Activated CD4-positive, alpha-beta T cell treated with anti-CD3 and anti-CD28 coated beads for 4 hours (primary cell): ENCODE measurements at places on chromosomes 2 and 18.

DNA sequence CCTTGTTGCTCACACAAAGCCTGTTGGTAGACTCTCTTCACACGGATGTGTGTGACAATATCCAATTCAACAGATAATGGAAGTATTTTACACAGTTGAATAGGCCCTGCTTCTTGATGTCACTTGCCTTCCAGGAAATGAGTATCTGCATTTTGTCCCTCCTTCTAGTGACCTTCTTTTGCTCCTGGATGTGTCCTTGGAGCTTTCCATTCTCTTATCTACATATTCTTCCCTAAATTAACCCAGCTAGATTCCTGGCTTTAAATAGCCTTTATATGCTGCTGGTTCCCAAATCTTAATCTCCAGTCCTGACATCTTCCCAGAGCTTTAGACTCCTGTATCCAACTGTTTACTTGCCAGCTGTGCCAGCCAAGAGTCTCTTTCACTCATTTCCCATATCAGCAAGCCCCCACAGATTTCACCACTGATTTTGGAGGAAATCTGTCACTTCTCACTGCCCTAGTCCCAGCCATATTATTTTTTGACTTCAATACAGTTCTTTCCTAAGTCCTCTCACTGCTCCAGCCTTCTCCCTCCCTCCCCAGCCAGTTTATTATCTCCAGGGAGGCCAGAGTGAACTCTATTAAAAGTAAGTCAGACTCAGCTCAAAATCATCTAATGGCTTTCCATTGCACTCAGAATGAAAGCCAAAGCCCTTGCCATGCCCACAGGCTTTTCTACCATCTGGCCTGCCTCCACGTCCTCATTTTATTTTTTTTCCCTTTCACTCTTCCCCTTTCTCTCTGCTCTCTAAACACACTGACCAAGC, 170.0 kb downstream of the PDE11A start:
- no peak for DNase-seq

DNA sequence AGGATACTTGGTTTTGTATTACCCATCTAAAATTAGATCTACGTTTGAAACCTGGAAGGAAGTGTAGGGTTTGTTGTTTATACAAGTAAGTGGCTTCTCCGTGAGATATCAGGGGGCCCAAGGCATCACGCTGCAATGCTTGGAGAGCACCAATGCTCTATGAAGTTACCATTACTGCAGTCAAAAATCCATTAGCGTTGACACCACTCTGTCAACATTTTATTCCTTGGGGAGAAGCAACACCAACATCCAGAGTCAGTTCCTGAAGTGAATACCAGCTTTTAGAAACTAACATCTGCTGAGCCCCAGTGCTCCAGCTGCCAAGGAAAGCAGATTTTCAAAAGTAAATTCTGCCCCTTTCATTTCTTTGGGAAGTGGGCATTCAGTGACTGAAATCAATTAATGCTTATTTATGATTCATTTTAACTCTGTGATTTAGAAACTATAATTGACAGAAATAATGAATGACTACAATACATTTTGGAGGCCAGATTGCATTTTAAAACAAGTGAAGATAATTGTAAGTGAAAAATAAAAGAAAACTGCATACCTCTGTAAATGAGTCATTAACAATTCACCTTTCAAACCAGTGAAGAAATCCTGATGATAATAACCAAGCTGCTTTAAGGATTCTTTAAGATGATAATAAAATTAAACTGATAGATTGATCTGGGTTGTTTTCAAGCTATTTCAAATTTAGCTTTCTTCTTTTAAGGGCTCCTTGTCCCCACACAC, 30.5 kb downstream of the LRP1B start:
- DNase-seq, result no peak

DNA sequence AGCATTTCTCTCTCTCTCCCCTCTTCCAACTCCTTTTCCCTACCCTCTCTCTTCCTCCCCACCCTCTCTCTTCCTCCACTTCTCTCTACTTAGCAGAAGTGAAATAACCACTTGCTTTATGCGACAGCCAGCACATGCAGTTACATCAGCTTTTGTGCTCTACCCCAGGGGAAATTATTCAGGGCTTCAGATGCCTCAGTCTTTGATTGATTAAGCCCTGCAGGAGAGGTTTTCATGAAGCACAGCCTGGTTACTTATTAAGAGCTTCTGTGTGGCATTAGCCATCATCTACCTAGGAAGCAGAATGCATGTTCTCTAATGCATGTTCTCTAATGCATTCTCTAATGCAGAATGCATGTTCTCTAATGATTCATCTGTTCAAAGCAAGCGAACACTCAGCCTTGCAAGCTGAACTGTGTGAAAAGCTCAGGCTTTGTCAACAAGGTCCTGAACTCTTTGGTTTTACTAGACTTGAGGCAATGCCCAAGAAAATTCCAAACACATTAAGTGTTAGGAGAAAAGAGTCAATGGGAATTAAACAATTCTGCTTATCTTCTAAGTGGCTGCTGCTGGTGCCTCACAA, 56.1 kb downstream of the LHCGR start:
- no peak for DNase-seq

DNA sequence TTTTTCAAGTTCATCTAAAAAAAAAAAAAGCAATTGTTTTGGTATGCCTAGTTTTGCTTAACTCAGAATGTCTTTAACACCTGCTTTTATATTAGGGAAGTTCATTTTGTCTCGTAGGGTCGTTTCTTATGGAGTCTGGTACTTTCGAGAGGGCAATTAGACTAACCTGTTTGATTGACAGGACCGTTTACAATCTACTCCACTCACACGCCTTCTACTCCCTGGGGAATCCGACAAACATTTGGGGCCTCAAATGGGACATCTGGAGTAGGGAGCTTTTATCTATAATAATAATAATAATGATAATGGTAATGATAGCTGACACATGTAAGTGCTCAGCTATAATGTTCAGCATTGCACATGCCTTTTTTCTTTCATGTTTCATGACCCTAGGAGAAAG, 261.6 kb upstream of the RASGRP3 start:
- DNase-seq, result no peak

- no peak for DNase-seq
These were observed 91.8 kb upstream of the SKOR2 start for GRCh38 chr18:47343291-47343690.

GRCh38 chr2:120406566-120406965, 60.6 kb downstream of the INHBB start:
- DNase-seq, result no peak

GRCh38 chr2:223041527-223042109, 10.4 kb upstream of the KCNE4 start:
- no peak for DNase-seq

DNA sequence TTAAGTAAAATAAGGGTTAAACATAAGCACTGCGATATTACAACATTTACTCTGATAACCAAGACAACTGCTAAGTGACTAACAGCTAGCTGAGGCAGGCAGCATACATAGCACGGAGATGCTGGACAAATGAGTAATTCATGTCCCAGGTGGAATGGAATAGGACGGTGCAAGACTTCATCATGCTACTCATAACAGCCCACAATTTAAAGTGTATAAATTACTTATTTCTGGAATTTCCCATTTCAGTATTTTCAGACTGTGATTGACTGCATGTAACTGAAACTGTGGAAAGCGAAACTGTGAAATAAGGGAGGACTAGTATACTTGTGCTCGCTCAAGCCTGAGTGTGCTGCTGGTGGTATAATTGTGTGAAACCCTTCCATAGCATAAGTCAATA, 12.9 kb downstream of the IER3IP1 start:
- DNase-seq, result no peak

GRCh38 chr2:220275454-220275853, 648.0 kb downstream of the SLC4A3 start:
- no peak for DNase-seq

DNA sequence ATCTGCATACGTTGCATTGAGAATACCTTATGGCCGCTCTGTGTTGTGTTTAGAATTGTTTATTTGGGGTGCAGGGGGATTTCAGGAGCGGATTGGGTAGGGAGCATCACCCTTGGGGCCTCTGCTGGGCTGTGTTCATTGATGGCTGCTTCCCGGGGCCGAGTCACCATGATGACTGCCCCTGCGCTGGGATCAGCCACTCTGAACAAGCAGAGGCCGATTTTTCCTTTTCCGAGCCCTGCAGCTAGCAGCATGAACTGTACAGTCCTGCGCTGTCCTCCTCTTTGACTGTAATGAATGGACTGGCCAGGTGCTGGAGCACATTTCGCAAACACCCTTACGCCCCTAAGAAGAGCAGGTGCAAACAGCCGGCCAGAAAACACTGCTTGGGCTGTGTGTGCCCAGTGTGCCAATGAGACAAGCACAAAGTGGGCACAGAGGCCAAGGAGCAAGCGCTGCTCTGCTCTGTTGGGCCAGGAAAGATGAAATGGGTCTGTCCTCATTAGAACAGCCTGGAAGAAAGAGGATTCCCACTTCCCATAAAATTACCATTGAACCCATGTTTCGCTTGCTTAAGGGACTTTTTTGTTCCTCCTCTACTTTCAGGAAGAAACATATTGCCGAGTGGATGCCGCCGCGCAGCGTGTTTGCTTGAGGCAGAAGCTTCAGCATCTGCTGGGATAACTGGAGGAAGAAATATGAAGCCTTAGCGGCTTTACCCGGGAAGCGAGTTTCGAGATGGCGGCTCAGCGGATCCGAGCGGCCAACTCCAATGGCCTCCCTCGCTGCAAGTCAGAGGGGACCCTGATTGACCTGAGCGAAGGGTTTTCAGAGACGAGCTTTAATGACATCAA, 82.7 kb downstream of the SH3BP4 start:
- DNase-seq, result no peak

GRCh38 chr2:211354481-211354880, 798.1 kb downstream of the CPS1 start:
- DNase-seq, result no peak

DNA sequence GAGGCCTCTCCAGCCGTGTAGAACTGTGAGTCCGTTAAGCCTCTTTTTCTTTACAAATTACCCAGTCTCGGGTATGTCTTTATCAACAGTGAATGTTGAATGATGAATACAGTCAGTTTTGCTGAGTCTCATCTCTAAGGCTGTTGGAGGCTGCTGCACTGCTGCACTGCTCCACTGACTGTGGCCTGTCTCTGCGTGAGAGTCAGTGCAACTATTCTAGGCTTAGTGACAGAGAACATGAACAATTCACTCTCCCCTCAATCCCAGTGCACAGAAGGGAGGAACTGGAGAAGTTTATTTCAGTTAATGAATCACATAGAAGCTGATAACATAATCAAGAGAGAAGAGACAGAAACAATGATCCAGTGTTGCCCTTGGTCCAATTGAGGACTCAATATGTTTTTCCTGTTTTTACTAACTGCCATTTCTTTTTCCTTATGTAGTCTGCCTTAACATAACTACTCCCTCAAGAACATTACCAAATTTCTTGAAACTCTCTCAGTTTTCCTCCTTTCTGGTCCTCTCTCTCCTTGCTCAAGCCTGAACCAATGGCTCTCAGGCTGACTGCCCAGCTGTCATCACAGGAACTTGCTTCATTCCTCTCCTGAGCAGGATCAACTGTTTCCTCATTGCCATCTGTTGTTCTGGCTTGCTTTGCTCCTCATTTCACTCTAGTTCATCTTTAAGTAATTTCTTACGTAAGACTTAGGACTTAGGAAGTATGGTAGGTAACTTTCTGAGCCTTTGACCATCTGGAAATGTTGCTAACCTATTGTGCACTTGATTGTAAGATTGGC, 483.2 kb downstream of the METTL4 start:
- DNase-seq, result no peak

DNA sequence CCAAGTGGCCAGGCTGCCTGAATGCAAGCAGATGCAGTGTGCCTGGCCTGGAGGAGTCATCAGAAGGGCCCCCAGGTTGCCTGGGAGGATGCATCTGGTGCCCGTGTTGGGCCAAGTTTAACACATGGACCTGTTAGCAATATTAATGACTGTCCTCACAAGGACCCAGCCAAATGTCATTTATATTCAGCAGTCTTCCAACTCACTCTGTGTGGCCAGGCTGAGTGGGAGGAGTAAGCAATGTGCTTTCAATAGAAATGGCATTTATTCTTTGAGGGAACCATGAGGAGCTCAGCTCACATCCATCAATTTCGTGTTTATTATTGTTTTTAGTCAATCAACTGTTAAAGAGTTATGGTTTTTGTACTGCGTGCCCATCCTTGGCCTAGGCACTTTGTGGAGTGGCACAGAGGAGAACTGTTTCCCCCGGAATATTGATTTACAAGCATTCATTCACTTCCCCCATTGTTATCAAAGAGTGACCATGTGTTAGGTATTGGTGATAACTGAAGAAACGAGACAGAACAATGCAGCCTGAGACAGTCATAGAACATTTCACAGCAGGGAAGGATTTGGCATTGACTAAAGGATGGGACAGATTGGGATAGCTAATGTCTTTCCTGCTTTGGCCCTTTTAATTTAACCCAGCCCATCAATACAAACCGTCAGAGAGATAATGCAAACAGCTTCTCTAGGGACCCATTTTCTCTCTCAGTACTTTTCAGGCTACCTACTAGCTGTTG, 725.2 kb downstream of the TSN start:
- no peak for DNase-seq

DNA sequence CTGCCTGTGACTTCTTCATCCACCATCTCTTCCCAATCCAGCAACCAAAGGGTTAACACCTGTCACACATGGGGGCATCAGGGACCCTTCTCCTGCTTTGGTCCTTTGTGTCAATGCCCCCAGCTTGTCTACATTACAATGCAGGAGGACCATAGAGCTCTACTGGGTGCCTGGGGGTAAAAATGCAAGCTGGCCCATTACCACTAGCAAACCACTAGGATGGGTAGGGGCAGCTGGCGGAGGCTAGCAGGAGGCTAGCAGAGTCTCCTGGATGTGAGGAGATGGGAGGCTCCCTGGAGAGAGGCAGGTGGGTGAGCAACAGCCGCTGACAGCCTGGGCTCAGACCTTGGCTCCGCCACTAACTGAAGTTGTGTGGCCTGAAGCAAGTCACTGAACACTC, 153.4 kb upstream of the SKOR2 start:
- no peak for DNase-seq

DNA sequence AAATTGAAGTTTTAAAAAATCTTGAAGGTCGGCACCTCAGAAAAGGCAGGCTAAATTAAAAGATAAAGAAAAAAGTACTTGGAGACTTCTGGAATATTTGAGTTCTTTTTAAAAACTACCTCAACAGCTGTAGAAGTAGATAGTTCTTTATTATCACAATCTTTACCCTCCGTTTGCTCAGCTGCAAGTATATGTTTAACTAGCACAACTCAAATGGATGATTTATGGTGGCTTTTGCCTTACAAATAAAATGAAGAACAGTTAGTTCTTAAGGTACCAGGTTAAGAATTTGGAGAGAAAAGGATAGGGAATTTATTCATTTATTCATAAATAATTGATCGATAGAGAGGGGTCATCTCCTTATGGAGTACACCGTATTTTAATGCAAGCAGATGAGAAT, 237.6 kb upstream of the FOSL2 start:
- no peak for DNase-seq

DNA sequence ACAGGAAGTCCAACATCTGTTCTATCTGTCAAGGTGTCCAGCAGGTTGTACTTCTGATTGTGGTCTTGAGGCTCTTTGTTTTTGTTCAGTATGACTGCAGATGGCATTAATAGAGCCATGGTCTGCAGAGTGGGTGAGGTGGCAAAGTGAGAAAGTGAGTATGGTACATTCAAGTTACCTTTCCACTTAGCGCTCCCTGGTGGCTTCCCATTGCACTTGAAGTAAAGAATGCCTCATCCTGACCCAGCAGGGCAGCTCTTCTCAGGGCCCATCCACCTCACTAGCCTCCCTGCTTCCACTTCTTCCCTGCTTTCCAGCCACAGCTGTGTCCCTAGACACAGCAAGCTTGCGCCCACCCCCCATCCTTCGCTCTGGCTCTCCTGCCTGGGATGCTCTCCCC, 148.0 kb upstream of the ALPP start:
- no peak for DNase-seq

- no peak for DNase-seq
These were observed 1.4 kb downstream of the RBKS start for GRCh38 chr2:27888790-27889189.
